Hepatocyte (in vitro differentiated cells): ENCODE measurements at places on chromosomes 5 and 9.

DNA sequence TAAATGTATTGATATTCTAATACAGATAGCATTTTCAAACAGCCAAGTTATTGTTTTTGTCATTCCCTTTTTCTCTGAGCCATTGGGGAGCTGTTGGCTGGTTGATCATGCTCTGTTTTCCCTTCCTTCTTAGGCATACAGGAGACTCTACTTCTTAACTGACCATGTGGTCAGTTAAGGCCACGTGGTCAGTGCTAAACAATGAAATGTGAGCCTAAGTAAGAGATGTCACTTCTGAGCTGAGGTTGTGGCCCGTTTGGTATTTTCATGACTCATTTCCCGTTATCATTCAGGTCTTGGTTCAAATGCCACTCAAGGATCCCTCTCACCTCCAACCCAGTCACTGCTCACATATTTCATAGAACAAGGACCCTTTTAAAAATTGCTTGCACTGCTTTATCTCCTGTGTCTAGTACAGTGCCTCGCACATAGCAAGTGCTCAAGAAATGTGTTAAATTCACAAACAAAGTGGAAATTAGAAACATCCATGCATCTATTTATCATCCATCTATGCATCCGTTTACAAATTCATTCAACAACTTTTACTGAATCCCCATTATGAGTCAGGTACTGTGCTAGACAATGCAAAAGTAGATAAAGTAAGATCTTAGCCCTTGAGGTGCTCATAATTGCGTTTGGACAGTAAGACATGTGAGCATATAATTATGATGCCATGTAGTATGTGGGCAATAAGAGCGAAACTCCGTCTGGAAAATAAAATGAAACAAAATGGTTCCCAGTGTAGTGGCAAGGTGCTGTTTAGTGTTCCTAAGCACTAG, 50.7 kb downstream of the ARRDC3 start:
- H3K4me1 ChIP-seq: peaks cover 14% of the 10 kb centered on the region
- H3K36me3 ChIP-seq: no peaks in the 10 kb centered on the region
- H3K27me3 ChIP-seq: no peaks in the 10 kb centered on the region
- no peak overlapping the region for H3K27ac ChIP-seq
- DNase-seq: peak; percentile 18

DNA sequence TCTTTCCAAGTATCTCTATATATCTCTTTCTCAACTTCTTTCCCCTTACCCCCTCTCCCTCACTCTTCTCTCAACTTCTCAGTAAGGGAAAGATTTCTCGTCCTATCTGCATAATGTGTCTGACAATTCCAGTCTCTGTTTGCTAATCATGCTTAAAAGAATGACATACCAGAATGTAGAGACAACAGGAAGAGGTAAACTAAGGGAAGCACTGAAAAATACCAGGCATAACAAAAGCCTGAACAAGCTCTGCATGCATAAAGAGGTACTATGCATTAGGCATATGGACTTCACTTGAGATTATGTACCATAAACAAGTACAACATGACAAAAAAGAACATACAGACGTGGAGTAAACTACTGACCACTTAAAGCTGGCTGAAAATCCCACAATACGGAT, 62.6 kb downstream of the SEMA5A start:
- H3K27me3 ChIP-seq: no peaks in the 10 kb centered on the region
- no peak overlapping the region for H3K4me3 ChIP-seq
- H3K27ac ChIP-seq: peak overlapping the region; percentile 55
- H3K36me3 ChIP-seq: no peaks in the 10 kb centered on the region

DNA sequence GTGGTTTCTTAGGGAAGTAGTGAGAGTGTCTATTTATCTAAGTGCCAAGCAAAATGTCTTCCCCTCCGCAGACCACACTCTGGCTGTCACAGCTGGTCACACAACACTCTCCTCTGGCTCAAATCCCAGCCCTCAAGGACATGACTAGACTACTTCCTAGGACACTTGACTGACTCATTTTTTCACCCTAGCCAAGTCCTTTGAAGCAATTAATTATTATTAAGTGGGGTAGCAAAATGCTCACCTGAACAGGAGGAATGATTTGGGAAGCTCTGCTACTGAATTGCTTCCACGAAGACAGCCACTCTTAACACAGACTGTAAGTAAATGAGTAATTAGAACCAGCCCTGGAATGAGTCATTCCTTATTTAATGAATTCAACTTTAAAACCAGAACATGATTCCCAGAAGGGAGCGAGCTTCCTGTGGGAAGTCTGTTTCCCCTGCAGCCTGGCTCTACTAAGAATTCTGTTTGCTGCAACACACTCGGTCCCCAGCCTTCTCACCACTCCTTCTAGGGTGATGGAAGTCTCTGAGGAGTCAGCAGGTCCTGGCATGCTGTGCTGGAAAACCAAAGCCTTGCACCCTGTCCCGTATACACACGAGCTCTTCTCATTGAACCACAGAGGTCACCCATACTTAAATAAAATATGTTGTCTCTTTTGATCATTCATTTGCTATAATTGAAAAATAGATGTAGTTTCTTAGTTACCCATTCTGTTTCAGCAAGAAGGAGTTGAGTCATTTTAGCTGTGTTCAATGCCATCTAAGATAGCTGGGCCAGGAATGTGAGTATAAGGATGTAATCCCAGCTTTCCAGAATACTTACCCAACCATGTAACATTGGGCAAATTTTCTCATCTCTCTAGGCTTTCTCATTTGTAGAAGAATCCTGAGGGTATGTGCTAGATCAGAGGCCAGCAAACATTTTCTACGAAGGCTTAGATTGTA, 218.6 kb upstream of the RASEF start:
- DNase-seq: peak; percentile 23
- H3K36me3 ChIP-seq: no peaks in the 10 kb centered on the region
- no peaks in the 10 kb centered on the region for H3K27me3 ChIP-seq
- peak overlapping the region; percentile 43 for H3K27ac ChIP-seq
- H3K4me1 ChIP-seq: peaks cover 12% of the 10 kb centered on the region

DNA sequence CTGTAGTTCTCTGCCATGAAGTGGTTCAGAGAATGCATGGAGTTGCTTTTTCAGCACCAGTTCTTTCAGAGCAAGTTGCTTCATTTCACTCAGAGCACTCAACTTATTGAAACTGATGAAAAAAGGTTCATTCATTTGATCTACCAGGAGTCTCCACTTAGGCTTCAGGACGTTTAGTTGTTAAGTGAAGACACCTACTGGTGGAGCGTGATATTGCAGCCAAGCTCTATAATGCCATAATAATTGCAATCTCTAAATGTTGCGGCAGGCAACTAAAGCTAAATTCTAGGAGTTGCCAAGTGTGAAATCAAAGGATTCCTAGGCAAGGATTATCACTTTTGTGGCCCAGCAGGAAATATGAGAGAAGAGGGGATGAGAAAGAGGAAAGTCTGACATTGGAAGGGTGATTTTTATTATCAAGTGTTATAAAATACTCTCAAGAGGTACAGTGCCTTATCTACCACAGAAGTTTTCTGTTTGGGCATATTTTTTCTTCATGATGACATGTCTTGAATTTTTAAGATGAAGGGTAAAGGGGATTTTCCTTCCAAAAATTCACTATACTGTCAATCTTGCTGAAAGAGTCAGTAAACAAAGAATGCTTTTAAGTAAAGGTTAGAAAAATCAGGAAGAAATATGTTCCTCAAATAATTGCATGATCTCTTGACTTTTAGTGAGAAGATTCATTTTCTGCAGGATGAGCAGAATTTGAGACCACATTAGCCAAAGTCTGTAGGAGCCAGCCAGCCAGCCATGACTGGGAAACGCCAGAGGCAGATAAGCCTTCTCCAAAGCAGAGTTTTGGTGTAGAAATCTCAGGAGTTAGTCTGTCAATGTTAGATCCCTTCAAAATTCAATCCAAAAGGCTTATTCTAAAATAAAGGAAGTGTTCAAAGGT, 83.4 kb downstream of the SH3PXD2B start:
- H3K4me3 ChIP-seq: no peak overlapping the region
- no peaks in the 10 kb centered on the region for H3K27me3 ChIP-seq
- peak; percentile 42 for DNase-seq
- no peak overlapping the region for H3K27ac ChIP-seq
- H3K36me3 ChIP-seq: no peaks in the 10 kb centered on the region
- no peaks in the 10 kb centered on the region for H3K4me1 ChIP-seq
